ENCODE measurements at places on chromosomes 13 and 19.

- DNase-seq = no peak
Measured at GRCh38 chr19:39838569-39838968, 4.6 kb upstream of the DYRK1B start.

- DNase-seq = no peak
Measured at GRCh38 chr13:32616883-32617511, 30.7 kb downstream of the PDS5B start.

- DNase-seq = no peak
Measured at GRCh38 chr13:75763512-75763911, 127.4 kb downstream of the LMO7 start.

DNA sequence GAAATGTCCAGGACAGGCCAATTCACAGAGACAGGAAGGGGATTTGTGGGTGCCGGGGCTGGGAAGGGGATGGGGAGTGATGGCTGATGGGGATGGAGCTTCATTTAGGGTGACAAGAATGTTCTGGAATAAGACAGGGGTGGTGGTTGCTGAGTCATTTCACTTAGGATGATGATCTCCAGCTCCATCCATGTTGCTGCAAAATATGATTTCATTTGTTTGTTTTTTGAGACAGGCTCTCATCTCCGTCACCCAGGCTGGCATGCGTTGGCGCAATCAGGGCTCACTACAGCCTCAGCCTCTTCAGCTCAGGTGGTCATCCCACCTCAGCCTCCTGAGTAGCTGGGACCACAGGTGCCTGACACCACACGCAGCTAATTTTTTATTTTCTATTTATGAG, 3.1 kb upstream of the JSRP1 start:
- no peak for DNase-seq

DNA sequence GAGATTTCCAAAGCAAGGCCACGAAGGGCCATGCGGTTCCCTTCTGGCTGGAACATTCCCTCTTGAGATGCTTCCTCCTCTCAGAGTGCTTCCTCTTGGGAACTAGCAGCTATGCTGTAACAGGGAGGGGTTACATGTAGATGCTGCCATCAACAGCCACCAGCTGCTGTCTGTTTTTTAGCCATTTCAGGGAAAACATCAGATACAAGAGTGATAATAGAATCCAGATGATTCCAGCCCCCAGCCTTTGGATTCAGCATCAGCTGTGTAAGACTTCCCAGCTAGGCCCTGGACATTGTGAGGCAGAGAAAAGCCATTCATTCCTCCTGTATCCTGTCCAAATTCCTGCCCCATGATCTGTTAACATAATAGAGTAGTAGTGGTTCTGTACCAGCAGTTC, 8.2 kb upstream of the ZNF177 start:
- DNase-seq = no peak

DNA sequence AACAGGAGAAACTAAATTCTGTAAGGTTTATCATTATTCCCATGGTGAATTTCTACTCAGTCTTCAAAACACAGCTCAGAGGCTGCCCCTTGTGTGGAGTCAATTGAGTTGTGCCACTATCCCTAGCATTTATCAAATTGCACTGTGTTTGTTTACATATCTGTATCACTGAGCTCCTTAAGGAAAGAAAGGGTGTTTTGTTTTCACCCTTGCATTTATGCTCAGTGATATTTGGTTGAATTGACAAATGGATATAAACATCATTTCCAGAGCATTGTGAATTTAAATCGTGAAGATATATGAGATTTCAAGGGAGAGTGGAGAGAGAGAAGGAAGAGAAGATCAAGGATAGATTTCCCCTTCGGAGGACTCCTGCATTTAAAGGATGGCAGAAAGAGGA, 55.1 kb upstream of the TNFRSF19 start:
- no peak for DNase-seq

- peak; percentile 50 for DNase-seq
Measured at GRCh38 chr19:39937094-39937720, 2.8 kb upstream of the FCGBP start.

DNA sequence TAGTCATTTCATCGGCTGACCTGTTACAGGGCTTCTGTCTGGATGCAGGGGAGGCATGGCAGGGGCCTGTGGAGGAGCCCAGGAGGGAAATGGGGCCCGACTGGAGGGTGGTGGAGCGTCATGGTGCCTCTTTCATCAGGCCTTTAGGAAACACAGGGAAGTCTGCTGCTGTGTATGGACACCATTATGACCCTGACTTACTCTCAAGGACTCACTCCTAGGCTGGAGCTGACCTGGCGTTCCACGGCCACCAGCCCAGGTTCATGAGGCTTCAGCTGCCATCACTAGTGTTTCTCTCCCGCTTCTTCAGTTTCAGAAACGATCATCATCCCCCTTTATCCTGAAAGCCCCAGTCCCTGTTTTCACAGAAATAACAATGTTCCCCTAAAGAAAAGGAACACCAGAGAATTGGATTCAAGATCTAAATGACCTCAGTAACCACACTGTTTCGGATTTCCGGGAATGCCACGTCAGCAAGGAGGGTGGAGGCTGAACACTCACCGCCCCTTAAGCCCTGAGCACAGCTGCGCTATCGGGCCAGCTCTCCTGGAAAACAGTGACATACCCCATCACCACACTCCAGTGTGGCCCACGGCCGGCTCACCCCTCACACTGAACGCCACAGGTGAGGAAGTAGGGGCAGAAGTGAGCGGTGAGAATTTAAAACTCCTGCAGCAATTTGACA, 67.6 kb downstream of the SOX1 start:
- DNase-seq = no peak

- no peak for DNase-seq
Measured at GRCh38 chr13:96284971-96285370, 195.1 kb downstream of the HS6ST3 start.

GRCh38 chr19:48618916-48619691, at the start of the genes RPL18 and SPHK2:
TSS of gene RPL18 (minus strand) at chr19:48619178. CDS start at chr19:48619143, 35 bp downstream.
TSS of gene SPHK2 (plus strand) at chr19:48619506. CDS start at chr19:48620515, 1,009 bp downstream.
- peak; percentile 97 for DNase-seq

- no peak for DNase-seq
Measured at GRCh38 chr19:5129691-5130090, 160.8 kb downstream of the KDM4B start.

GRCh38 chr19:43775299-43775890, 5.4 kb downstream of the KCNN4 start:
- DNase-seq = no peak

DNA sequence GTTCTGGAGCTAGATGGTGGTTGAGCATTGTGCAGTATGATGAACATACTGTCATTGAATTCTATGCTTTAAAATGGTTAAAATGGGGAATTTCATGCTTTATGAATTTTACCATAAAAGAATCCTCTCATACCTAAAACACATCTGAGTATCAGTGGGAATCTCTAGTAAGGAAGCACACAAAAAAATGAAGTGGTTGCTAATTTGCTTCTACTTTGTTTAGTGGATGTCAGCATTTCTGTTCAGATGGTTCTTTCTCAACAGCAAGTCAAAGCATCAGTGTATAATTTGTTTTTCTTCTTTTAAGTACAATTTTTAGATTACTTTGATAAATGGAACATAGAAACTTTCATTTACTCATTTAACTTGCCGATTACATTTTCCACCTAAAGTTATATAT, 52.1 kb upstream of the AKAP11 start:
- DNase-seq = no peak

GRCh38 chr13:24270639-24271141, 38.7 kb upstream of the C1QTNF9 start:
- peak; percentile 62 for DNase-seq

- no peak for DNase-seq
Measured at GRCh38 chr19:16897856-16898161, 9.0 kb downstream of the F2RL3 start.

DNA sequence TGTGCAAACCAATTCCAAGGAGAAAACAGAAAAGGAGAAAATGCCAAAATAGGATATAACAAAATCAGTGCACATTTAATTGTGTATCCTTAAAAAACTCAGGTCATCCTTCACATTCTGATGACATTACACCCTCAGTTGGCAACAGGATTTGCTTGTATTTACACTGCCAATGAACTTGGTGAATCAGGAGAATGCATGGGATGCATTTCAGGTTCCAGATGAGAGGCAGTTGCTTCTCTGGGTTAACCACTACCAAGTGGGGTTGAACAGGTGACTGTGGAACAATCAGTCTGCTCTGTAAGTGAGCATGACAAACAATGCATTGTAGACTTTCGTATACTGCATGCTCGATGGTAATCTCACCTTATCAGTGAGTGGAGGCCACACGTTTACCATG, 79.1 kb downstream of the STARD13 start:
- no peak for DNase-seq

- DNase-seq = no peak
Measured at GRCh38 chr13:98473135-98473787, 103.6 kb downstream of the STK24 start.

GRCh38 chr13:99663185-99663825, 162.0 kb downstream of the TM9SF2 start:
- no peak for DNase-seq

DNA sequence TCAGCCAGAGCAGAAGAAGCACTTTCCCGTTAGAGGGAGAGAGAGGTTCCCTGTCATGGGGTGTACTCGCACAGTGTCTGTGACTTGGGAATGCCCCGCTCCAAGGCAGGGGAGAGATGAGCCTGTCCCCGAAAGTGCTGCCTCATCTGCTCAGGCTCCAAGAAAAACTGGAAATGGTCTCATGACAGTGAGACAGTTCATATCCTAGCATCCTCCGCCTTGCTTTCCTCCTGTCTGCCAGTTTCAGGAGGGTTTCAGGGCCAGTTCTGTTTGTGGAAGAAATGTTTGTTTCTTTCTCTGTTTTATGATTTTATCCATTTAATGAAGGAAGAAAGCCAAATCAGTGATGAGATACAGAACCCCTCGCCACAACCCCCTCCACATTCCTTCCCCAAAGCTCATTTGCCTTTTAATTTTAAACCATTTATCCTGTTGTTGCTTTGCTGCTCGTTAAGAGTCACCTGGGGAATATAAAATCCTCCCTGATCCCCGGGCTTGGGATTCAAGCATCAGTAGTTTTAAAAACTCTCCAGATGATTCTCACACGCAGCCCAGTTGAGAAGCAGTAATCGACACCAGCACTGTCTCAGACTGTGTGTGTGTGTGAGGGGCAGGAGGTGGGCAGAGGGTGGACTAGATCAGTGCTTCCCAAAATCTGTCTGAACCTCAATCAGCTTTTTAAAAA, 144.6 kb upstream of the UBL3 start:
- DNase-seq = no peak

Data from activated T-cell treated with anti-CD3 and anti-CD28 coated beads, Interleukin-2, amount 50 U/mL, for 72 hours (primary cell).